ENCODE measurements at places on chromosomes 4 and X.

DNA sequence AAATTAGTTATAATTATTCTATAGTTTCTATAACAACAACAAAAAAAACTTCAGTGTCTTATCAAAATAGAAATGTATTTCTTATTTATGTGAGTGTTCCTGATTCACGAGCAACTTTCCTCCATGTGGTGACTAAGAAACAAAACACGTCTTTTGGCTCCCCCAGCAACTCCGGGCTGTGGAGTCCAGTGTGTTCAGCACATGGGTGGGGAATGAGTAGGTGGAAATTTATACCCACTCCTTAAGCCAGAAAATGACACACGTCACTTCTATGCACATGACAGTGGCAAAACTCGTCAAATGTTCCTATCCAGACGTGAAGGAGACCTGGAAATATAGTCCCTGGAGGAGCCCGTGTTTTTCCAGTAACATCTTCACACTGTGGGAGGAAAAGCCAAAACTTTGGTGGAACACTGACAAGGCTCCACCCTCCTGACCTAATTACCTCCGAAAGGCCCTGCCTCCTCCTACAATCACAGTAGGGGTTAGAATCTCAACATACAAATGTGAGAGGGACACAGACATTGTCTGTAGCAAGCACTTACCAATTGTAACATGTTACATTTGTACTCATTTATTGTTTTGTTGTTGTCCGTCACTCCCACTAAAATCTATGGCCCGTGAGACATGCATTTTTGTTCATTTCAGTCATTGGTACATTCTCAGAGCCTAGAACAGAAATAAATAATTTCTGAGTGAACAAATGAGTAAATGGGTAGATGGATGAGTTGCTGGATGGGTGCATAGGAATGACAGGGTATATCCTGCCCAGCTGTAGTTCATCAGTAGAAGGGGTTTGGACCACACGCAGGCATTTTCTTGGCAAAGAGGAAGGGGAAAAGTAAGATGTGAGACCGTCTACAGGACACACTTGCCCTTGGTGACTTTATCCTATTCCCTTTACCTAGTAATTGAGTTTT lies 605.8 kb upstream of the TENM3 start:
- DNase-seq: no peak

GRCh38 chr4:138475116-138475515 lies 233.0 kb upstream of the SLC7A11 start:
- no peak for DNase-seq

GRCh38 chr4:140644470-140645185 lies 75.9 kb upstream of the UCP1 start:
- DNase-seq: no peak

GRCh38 chr4:59570860-59571476 lies 1629.2 kb upstream of the ADGRL3 start:
- DNase-seq: no peak

GRCh38 chr4:184064877-184065276 lies 152.8 kb downstream of the ENPP6 start:
- no peak for DNase-seq

DNA sequence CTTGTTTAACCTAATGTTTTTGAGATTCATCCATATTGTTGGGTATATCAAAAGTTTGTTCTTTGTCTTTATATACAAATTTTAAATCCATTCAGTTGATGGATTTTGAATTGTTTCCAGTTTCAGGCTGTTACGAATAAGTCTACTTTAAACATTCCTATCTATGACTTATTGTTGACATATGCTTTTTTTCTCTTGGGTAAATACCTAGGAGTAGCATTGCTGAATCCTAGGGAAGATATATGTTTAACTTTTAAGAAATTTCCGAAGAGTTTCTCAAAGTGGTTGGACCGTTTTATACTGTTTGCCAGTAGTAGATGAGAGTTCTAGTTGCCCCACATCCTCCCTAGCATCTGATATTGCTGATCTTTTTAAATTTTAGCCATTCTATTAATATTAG lies 60.9 kb upstream of the IL13RA1 start:
- DNase-seq: no peak

DNA sequence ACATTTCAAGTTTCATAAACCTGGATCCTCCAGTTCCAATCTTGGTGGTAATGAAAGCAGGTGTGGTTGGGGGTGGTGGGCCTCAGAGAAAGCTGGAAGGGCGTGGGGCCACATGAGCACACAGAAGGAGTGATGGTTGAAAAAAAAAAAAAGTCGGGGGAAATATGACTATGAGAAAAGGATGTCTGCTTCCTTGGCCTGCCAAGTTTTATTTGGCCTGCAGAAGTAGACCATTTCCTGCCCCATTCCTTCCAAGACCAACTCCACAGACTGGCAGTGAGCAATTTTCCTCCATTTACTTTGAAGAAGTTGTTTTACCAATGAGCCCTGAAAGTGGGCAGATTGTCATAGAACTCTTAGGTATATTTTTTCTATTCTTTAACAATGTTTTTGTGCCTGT lies 43.3 kb downstream of the LNX1 start:
- DNase-seq: no peak

GRCh38 chrX:153372949-153373348 lies 28.2 kb downstream of the PNMA6E start:
- DNase-seq: peak; percentile 14

GRCh38 chr4:1726146-1726934 lies 5.0 kb downstream of the TACC3 start:
- DNase-seq: peak; percentile 10

DNA sequence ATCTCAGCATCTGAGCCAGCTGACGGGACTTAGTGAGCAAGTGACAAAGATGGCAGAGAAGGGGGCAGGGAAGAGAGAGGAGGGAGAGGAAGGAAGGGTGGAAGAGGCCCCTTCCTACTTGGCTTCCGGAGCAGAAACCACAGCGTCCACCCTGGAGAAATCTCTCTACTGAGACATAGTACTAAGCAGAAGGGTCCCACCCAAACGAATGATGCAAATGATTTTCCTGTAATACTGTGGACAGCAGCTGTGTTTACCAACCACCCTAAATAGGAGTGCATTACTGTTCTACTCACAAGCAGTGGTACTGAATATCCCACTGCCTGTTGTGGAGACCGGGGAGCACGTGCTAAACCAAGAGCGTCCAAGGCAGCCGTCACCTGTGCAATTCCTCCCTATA lies 29.4 kb downstream of the DTHD1 start:
- DNase-seq: no peak

GRCh38 chrX:17488036-17488435 lies 113.0 kb downstream of the NHS start:
- DNase-seq: no peak

DNA sequence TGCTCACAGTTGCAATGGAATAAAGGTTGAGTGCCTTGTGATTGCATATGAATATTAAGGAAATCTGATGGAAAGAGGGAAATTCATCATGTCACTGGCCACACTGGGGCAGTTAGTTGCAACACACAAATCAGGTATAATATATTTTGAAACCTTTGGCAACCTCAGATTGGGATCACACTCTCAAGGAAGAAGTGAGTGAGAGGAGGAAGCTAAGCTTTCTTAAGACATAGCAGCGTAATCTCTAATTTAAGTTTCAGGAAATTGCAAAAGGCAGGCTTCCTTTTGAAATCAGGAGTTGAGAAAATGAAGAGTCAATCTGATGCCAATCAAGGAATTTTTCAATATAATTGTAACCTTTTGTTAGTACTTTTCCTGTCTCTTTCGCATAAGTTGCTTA lies 12.3 kb upstream of the CLTRN start:
- no peak for DNase-seq

DNA sequence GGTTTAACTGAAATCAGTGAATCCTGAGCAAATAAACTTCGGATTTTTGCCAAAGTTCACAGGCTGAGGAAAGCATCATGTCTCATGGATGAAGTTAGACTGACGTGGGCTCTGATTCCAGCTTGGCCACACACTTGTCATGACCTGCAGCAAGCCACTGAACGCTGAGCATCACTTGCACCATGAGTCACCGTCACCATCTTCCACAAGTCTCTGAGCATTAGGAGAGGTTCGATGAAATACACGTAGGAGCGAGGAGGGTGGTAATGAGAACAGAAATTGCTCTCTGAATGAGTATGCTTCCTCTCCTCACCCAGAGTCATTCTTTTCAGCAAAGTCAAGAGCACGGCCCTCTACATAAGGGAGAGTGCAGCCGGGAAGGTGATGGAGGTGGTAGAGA lies 3.8 kb upstream of the TRIML2 start:
- no peak for DNase-seq

GRCh38 chr4:124530464-124531077 lies 182.0 kb downstream of the ANKRD50 start:
- DNase-seq: no peak

DNA sequence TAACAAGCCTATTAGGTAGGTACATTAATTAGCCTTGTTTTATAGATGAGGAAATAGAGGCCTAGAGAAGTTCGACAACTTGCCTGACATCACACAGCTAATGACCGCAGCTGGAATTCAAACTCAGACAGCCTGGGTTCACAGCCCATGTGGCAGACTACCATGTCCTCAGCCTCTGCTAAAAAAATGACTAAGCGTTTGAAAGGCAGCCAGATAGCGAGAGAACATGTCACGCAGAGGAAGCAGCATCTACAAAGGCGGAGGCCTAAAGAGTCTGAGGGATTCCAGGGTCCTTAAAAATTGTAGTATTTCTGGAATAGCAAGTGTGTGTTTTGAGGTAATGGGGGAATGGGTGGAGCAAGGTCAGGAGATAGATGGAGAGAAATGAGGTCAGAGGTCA lies 33.2 kb upstream of the BMP15 start:
- DNase-seq: no peak

- no peak for DNase-seq
Measured at GRCh38 chr4:27187786-27188185, 327.1 kb downstream of the STIM2 start.

- DNase-seq: no peak
Measured at GRCh38 chrX:97790850-97791249, 907.1 kb downstream of the RPA4 start.

GRCh38 chr4:129264008-129264657 lies 168.2 kb downstream of the C4orf33 start:
- no peak for DNase-seq

DNA sequence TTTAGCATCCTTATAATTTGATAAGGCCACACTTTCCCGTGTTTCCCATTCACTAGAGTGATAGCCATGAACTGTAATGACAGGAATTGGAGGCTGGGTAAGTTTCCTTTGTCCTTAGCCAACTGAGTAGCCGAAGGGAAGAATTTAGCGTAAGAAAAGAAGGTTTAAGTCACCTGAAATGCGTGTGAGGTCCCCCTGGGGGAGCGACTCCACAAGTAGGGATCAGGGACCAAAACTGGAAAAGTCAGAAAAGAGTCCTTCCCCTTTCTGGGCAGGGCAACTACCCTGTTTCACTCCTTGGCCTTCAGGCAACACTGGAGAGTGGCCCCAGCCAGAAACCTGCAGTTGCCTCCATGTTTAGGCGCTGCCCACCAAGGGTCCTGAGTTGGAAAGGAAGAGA lies 81.6 kb upstream of the MED14 start:
- no peak for DNase-seq

DNA sequence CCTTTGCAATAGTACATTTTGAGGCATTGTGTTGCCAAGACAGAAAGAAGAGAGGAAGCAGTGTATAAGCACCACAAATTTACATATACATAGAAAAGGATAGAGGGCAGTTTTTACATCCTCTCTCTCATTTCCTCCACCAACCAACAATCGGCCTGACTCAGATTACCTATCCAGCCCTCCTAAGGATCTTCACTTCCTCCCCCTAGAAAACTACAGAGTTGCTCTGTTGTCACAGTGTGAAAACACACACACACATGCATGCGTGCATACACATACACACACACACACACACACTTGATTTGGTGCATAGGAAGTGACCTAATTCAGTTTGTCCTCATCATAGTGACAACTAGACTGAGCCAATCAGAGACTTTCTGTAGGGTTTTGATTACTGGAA lies 98.8 kb upstream of the SPRY1 start:
- no peak for DNase-seq

GRCh38 chr4:147157860-147158701 lies 212.4 kb upstream of the TTC29 start:
- no peak for DNase-seq

DNA sequence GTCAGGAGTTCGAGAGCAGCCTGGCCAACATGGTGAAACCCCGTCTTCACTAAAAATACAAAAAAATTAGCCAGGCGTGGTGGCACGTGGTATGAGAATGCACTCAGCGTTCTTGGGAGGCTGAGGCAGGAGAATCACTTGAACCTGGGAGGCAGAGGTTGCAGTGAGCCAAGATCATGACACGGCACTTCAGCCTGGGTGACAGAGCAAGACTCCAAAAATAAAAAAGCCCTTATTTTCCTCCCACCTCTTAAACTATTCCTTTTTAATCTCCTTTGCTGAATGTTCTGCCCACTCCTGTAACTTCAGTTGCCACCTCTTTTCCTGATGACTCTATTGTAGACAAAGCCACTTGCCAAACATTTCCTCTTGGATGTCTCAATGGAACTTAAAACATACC lies 72.6 kb downstream of the TAF1 start:
- no peak for DNase-seq

DNA sequence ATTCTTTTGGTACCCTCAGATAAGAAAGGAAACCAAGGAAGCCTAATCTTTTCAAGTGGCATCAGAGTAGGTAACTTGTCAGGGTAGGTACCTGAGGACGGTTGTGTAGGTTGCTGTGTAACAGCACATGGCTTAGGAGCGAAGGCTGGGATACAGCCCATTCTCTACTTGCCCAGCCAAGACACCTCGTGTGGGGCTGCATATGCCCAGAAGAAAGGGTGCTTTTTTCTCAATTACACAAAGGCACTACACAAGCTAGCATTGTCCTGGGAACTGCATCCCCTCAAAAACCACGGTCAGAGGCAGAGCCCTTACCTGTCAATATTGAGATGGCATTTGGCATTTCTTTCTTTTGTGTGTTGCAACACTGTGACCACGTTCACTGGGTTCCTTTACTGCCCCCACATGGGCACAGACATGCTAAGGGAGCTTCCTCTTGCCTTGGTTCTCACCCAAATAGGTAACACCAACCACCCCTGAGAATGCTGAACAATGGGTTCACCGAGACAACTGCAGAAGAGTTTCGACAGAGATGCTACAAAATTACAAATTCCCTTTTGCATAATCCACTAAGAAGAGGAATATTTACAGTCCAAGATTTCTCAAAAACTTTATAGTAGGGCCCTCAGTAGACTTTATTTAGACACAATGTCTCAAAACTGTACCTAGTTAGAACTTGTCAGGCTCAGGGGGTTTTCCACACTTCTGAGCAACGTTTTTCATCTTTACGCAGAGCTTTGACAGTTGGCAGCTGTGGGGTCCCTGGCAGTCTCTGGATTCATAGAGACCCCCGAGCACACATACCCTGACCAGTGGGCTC lies 35.8 kb upstream of the TNIP3 start:
- no peak for DNase-seq

DNA sequence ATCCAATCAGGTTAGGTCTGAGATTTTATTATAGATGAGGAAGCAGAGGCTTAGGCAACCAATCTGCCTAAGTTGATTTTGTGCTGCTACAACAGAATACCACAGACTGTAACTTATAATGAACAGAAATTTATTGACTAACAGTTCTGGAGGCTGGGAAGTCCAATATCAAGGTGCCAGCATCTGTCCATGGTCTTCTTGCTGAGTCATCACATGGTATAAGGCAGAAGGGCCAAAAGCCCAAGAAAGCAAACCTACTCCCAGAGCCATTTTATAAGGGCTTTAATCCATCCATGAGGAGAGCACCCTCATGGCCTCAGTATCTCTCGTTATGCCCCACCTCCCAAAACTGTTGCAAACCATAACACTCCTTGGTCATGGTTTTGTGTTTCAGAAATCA lies 55.8 kb downstream of the GPAT3 start:
- no peak for DNase-seq

GRCh38 chrX:153768311-153769157 lies 4.5 kb downstream of the PLXNB3 start:
- no peak for DNase-seq
